ENCODE measurements at places on chromosomes 4 and X.

GRCh38 chrX:19544693-19545305 is 29.5 kb upstream of the MAP3K15 start:
- peak; percentile 26 for DNase-seq

DNA sequence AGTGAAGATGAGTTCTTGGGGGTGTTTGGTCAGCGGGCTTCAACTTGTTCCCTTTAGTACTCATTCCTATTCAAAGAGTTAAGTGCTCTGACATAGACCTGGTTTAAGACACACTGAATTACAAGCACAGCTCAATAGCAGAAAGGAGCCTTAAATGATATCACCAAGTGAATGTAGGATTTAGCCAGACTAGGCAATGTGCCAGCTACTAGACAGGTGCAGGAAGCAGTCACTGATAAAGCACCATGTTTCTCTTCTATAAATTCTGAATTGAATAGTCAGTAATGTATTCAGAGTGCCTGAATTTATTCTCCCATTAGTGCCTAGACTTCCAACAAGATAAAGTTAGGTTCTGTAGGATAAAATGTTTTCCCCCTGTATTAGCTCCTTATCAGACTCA is 63.6 kb downstream of the ASB9 start:
- no peak for DNase-seq

DNA sequence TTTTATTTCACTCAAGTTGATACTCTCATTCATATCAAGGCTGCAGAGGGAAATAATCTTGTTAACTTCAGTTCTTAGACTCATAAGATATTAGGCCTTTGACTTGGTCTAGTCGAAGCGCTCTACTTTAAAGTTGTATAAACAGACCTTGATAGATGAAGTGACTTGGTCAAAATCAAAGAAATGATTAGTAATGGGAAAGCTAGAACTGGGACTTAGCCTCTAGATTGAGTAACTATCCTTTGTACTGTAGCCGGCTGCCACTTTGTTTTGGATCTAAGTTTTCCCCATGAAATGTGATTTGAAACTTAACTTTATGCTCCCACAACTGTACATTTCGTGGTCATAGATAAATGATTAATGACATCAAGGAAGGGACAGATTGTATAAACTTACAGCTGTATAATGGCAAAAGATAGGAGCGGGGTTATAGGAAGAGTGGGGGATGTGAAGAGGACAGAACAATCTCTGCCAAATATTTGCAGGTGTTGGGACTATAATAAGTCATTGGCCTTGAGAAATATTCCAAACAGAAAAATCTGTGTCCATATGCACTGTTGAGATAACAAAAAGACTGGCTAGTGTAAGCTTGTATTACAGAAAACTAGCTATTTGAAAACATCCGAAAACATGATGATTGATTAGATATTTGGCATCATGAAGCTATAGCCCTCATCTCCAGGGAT is 17.2 kb downstream of the MID2 start:
- no peak for DNase-seq

GRCh38 chr4:39426728-39427127 is 20.0 kb downstream of the KLB start:
- no peak for DNase-seq

GRCh38 chr4:168076989-168077725 is 15.2 kb upstream of the ANXA10 start:
- DNase-seq, result peak; percentile 26

DNA sequence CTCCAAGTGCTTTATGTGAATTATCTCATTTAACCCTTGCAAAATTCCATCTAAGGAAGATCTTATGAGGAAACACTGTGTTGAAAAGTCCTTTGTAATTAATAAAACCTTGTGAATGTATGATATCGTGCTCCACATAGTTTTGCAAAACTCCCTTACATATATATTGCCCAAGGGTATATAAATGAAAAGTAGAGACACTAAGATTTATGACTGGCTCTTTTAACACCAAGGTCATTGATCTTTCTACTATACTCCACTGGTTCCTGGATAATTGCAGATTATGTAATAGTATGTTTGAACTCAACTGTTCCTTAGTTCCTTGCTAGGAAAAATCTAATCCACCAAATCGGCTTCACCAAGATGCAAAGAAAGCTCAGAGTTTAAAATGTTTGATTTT is 48.0 kb upstream of the TMEM33 start:
- DNase-seq, result no peak

DNA sequence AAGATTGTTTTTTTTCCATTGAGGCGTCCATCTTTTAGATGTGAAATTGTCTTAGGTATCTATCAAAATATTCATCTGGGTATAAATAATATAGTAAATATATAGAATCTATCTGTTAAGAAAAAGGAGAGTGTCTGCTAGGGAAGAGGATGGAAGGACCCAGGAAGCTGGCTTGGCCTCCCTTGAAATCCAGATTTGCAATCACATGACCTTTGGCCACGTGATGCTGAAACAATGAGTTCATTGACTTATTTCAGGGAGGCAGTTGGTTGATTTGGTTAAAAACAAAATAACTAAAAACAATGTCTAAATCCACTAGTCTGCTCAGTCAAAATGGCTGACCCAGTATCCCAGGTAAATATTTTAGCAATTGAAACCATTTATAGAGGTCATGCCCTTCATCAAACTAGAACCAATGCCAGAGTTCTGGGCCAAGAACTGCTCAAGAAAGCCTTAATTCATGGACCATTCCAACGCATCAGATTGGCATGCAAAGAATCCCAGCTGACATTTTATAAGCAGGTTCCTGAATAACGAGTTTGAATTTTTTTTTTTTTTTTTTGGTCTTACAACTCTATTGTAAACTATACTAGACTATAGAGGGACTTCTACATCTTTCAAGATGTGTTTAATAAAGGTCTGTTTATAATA is 172.7 kb downstream of the MID1 start:
- no peak for DNase-seq

DNA sequence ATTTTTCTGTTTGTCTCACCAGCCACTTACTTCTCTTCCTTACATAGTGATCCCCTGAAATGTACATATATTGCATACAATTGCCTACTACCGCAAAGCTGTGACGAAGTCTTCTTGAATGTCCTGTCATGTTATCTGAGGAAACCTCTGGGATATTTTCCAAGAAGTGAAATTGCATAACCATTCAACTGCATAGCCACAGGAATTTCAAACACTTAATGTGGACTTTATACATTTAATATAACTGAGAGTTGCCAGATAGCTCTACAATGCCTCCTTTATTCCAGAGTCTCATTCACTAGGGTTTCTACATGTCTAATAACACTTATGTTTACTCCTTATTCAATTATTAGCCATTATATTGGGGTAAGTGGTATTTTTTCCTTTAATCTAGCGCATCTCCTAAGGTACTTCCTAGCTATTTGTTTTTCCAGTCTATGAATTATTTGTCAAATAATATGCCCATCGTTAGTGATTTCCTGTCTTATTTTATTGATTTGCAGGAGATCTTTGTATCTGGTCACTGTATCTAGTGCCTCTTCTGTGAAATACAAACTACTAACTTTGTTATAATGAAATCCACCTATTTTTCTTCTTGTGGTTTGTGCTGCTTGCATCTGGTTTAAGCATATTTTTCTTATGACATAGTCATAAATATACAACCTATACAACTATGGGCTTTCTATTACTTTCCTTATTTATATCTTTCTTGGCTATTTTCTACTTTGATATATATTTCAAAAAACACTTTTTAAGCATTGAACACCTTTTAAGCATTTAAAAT is 69.2 kb upstream of the GRID2 start:
- no peak for DNase-seq

DNA sequence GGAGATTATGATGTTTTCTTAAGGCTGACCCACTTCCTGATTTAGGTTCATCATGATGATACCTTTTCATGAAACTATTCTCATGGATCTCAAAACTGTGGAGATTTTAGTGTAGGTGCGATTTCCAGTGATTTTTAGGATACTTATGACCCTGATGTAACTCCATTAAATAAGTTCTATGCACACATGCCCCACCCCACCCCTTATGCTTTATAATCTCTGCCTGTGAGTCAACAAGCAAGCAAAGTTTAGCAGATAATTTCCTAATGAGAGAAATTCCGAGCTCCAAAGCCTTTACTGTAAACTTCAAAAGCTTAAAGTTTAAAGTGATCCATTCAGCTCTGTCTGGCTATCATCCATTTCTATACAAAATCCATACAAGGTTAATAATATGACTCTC is 56.4 kb downstream of the C4orf33 start:
- DNase-seq, result no peak

GRCh38 chrX:22155126-22155525 is 117.6 kb upstream of the CBLL2 start:
- no peak for DNase-seq

- DNase-seq, result no peak
These were observed 53.4 kb upstream of the PITX2 start for GRCh38 chr4:110676241-110676640.

DNA sequence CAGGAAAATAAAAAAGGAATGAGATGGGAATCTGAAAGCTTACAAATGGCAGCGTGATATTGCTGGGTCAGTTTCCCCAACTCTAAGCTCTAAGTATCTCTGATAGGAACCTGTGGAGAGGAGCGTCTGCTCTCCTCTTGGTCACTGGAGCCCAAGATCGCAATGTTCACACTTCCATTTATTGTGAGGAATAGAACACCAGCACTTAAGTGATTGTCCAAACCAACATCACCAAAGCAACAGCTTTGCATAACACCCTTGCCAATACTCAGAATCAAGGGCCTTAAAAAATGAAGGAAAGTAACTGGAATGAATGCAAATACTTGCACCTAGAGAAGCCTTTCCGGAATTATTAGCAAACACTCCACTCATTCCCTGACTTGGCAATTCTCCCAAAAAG is 46.8 kb upstream of the ATXN3L start:
- DNase-seq, result no peak

GRCh38 chr4:20318001-20318908 is 66.5 kb downstream of the SLIT2 start:
- no peak for DNase-seq

- DNase-seq, result no peak
These were observed 1718.8 kb upstream of the PCDH10 start for GRCh38 chr4:131430302-131430701.

- no peak for DNase-seq
These were observed 219.2 kb upstream of the FAT1 start for GRCh38 chr4:186942758-186943377.

GRCh38 chr4:147550626-147551246 is 66.5 kb upstream of the TMEM184C start:
- no peak for DNase-seq

GRCh38 chr4:179804440-179804839 is 2362.2 kb upstream of the AGA start:
- no peak for DNase-seq

GRCh38 chr4:15917297-15917696 is 21.2 kb downstream of the FGFBP1 start:
- no peak for DNase-seq

DNA sequence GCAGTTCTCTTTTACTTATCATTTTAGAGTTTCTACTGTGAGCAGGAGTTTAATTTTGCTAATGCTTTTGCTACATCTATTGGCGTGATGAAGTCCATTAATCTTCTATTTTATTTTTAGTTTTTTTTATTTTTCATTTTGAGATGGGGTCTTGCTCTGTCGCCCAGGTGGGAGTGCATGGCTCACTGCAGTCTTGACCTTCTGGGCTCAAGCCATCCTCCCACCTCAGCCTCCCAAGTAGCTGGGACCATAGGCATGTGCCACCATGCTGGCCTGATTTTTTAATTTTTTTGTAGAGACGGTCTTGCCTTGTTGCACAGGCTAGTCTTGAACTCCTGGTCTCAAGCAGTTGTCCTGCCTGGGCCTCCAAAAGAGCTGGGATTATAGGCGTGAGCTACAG is 9.4 kb downstream of the ZFX start:
- DNase-seq, result no peak

Measured in activated naive CD4-positive, alpha-beta T cell treated with anti-CD3 and anti-CD28 coated beads, Interleukin-2, amount 50 U/mL, for 16 hours (primary cell).